ENCODE measurements at places on chromosomes 11 and 22.

DNA sequence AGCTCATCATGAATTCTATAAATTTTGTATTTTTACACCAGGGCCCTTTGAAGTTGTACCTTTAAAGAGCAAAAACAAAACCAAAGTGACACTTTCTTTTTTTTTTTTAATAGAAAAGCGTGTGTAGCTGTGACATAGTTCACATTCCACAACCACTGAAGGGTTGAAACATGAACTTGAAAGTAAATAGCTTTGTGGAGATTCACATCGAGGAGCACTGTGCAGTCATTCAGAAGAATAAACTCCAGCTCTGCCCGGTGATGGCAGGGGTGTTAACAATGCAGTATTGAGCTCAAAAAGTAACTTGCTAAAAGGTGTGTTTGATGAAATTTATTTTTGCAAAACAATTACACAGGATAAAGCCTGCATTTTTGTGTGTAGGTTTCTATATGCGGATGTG, 1166.2 kb downstream of the TBC1D22A start:
- DNase-seq = no peak

DNA sequence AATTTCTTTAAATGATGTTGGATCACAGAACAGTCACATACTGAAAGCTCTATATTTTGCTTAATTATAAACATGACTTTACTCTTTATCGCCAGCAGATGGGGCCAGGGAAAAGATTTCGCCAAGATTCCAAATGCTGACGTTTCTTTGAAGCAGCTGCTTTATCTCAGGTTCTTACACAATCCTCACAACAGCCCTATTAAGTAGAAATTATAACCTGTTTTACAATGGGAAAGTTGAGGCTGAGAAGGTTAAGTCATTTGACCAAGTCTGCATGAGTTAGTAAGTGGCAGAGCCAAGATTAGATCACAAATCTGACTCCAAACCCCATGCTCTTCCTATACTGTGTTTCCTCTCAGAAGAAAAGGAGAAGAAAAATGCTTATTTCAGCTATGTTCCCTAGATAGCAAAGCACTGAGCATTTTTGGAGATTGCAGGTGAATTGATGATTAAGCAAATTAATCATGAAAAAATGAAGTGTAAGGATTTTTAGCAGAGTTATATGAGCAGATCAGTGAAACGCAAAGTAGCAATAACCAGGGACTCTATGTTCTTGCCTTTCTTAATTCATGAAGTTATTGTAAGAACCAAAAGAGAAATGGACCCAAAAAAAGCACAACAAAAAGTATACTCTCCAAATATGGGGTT, 79.0 kb downstream of the AASDHPPT start:
- DNase-seq = no peak

GRCh38 chr22:38965614-38966379, 8.4 kb downstream of the APOBEC3A start:
- DNase-seq = no peak

DNA sequence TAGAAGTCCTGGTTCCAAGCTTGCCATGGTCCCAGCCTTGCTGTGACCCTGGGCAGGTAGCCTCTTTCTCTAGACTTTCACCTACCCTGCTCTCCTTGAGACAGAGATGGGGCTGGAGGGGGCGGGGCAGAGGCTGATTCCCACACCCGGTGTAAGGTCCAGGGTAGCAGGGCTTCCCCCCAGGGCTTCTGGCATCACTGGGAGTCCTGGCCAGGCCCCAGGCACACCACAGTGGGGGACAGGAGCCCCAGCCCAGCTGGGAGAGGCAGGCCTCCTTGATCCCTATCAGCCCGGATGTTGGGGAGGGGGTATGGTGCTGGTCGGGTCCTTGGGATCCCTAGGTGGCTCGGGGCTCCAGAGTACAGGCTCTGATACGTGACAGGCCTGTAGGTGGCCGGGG, 1.7 kb upstream of the NUDT8 start:
- no peak for DNase-seq

GRCh38 chr11:106426696-106427095, 349.2 kb downstream of the AASDHPPT start:
- DNase-seq = no peak

DNA sequence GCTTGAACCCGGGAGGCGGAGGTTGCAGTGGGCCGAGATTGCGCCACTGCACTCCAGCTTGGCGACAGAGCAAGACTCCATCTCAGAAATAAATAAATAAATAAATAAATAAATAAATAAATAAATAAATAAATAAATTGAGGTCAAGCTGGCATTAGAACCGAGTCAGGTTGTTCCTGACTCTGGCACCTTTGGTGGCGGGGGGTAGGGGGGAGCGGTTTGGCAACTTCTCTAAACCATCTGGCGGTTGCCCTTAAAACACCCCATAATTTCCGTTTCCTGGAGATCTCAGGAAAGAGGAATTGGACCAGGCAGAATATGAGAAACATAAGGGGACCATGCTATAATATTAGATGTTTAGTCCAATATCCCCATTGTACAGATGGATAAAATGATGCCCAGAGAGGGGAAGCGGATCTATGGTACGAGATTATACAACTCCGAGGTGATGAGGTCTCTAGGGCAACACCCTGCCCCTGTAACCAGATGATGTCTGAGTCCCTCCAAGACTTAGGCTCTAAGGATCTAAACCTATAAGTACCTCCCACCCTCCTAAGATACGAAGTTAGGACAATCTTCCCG, 785 bp downstream of the CLPB start:
- DNase-seq = no peak

DNA sequence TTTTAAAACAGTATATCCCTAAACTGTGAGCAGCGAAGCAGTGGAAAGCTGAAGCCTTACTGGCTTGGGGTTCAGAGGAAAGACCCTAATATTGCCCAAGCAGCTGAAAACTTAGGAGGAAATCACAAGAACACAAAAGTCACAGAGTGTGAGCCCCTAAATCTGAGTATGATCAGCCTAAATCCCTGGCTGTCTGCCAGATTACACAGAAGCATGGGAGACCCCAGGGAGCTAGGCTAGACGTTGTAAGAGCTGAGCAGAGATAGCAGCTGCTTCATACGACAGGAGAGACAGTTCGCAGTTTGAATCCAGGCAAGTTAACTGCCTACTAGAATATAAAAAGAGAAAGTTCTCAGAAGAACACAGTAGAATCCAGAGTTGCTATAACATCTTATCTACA, 81.2 kb downstream of the PACS1 start:
- DNase-seq = no peak

GRCh38 chr11:116896211-116896610, 58.8 kb upstream of the APOA1 start:
- DNase-seq = no peak

DNA sequence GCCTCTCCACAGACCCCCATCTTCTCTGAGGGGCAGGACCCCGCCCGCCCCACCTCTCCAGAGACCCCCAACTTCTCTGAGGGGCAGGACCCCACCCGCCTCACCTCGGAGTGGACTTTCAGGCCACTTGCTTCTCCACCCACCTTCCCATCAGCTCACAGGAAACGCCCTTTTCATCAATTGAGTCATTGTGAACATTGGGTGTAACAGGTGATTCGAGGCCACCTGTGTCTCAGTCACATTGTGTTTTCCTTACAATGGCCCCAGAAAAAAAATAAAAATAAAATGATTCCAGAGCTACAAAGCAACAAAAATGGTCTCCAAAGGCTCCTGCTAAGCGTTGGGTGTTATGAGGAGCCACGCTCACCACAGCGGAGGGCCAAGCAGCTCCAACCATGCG, 36.0 kb downstream of the BRD1 start:
- DNase-seq = no peak

- peak; percentile 30 for DNase-seq
Measured at GRCh38 chr22:19105867-19106802, 16.1 kb downstream of the DGCR2 start.

GRCh38 chr22:44411226-44412135, 86.6 kb downstream of the RTL6 start:
- DNase-seq = no peak

- no peak for DNase-seq
Measured at GRCh38 chr22:25970999-25971811, 198.1 kb upstream of the SEZ6L start.

GRCh38 chr11:72328366-72329224, 84.6 kb upstream of the PHOX2A start:
- DNase-seq = no peak

GRCh38 chr11:44319170-44319551, 9.2 kb upstream of the ALX4 start:
- DNase-seq = no peak

DNA sequence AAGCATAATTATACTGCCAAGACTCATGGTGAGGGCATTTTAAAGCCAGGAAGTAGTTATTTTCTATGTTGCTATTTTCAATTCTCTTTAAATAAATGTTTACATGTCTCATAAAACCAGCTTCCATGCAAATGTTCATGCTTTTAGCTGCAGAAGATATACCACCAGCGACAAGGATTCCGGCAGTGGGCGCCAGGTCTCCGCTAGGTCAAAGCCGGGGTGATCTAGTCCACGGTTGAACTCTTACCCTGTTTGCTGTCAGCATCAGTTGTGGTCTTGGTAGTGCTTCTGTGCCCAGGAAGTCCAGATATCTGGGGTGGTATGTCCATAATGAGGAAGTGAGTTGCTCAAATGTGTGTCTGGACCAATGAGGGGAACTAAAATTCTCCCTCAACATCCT, 265.7 kb downstream of the BRD1 start:
- DNase-seq = no peak

GRCh38 chr22:27989758-27990450, 70.8 kb upstream of the PITPNB start:
- DNase-seq = no peak

GRCh38 chr11:10164621-10165020, 129.4 kb downstream of the SBF2 start:
- no peak for DNase-seq

DNA sequence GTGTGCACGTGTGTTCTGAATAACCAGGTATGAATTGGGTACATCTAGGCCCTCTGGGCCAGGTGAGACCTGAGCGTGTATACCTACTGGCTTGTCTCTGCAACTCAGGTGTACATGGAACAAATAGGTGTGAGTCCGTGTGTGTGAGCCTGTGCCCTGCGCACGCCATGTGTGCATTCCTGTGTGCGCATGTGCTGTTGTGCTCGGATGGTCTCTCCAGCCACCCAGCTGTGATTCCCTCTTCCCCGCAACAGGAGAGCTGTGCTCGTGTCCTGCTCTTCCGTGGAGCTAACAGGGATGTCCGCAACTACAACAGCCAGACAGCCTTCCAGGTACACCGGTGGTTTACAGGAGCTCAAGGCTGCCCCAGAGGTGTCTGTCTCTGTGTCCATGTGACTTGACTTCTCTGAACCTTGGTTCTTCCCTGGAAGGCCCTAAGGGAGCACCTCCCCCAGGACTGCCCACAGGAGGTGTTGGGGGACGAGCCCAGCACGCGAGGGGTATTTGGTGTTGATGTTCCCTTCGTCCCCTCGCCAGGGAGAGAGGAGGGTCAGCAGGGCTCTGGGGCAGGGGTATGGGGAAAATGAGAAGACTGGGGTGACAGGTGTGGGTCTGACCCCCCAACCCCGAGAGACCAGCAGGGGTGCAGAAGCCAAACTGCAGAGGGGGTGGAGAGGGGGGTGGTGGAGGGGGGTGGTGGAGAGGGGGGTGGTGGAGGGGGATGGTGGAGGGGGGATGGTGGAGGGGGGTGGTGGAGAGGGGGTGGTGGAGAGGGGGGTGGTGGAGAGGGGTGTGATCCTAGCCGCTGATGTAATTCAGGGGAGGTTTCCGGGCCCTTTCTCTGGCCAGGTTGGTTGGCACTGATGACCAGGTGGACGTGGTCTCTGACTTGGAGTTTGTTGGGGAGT, 10.7 kb downstream of the SHANK3 start:
- no peak for DNase-seq

- DNase-seq = no peak
Measured at GRCh38 chr22:32733196-32733768, 68.2 kb upstream of the TIMP3 start.

DNA sequence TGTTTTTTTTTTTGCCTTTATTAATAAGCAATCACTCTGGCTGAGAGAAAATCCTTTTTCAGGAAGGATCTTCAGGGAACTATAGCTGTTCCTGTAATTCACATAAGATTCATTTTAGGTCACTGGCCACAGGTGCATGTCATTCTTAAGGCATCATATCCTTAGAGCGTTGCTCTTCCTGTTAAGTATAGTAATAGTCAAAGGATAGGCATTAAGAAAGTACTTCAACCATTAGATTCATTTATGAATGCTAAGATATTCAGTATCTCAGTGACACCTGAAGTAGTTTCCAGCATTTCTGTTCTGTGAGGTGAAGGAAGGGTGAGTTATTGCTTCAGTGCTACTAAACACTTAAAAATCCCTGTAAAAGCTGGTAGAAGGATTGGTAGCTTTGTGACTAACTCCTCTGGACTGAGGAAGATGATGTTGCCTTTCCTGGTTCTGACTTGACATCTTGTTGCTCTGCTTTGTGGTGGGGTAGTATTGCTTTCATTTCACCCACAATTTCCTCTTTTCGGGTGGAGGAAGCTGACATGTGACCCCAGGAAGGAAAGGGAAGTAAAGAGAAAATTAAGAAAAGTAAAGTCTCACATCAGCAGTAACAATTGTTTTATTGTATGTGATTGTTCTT, 34.7 kb downstream of the RNF169 start:
- DNase-seq = no peak

- DNase-seq = no peak
Measured at GRCh38 chr11:76837696-76838677, 22.7 kb upstream of the ACER3 start.

GRCh38 chr11:133660202-133660568, 127.9 kb upstream of the OPCML start:
- DNase-seq = no peak

GRCh38 chr22:42078469-42079318, 806 bp upstream of the SMDT1 start:
- DNase-seq = no peak

GRCh38 chr11:30485222-30485621, 100.9 kb downstream of the MPPED2 start:
- no peak for DNase-seq

DNA sequence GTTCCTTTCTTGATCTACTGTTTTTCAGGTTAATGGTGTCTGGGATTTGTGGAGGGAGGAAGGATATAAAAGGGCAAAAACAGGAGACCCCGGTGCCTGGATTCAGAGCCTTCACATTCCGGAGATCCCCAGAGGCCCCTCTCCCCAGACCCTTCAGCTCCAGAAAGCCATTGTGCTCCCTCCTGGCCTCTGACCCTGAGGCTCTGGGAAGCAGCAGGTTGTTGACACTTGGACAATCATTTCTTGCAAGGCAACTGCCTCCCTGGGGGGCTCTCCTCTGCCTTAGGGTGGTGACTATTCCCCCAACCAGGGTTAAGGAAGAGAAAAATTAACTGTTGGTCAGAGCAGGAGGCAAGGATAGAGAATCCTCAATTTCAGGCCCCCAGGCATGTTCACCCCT, 86.9 kb upstream of the NNMT start:
- DNase-seq = no peak

DNA sequence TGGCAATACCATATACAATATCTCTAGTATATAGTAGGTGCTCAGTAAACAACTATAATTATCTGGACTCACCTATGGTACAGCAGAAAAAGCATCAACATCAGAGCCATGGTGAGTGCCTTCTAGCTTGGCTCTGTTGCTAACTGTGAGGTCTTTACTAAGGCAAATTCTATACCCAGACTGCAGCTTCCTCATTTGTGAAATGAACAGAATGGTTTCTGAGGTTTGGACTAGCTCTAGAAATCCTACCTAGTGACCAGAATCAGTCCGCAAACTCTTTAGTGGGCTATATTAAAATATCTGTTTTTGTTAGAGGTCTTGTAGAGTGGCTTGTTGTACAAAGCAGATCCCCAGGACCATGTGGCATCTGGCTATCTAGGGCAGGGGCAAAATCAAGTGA, 3.7 kb downstream of the MS4A1 start:
- no peak for DNase-seq

GRCh38 chr22:21949948-21950347, 2.7 kb downstream of the PPM1F start:
- DNase-seq = no peak

All from stimulated activated CD4-positive, alpha-beta T cell treated with anti-CD3 and anti-CD28 coated beads, Interleukin-15, amount 100 ng/mL, for 1 hour (primary cell).